ENCODE measurements at places on chromosomes 6 and 20. TPM values are rescaled to one million over a fixed set of nuclear protein-coding genes. Genes with fewer than 3 reads are reported as not detected.

Gene AGER
- total RNA-seq, result 6.8 TPM

GRCh38 chr20:55656231-55656775 lies 349.0 kb downstream of the CBLN4 start:
- H3K4me1 ChIP-seq, result no peaks in the 10 kb centered on the region
- H3K4me3 ChIP-seq, result no peak overlapping the region
- no peak overlapping the region for H3K27ac ChIP-seq
- DNase-seq, result no peak

Gene ARMH2
- not detected for total RNA-seq

GRCh38 chr6:106159531-106159940 lies 73.4 kb downstream of the PRDM1 start:
- peak overlapping the region; percentile 63 for H3K4me3 ChIP-seq
- peaks cover 88% of the 10 kb centered on the region for H3K4me1 ChIP-seq
- H3K27me3 ChIP-seq, result peaks cover under 1% of the 10 kb centered on the region
- peak; percentile 93 for DNase-seq
- H3K27ac ChIP-seq, result peak overlapping the region; percentile 91

GRCh38 chr20:1831606-1832005 lies 63.6 kb upstream of the SIRPA start:
- H3K4me3 ChIP-seq, result no peak overlapping the region
- no peak for DNase-seq

DNA sequence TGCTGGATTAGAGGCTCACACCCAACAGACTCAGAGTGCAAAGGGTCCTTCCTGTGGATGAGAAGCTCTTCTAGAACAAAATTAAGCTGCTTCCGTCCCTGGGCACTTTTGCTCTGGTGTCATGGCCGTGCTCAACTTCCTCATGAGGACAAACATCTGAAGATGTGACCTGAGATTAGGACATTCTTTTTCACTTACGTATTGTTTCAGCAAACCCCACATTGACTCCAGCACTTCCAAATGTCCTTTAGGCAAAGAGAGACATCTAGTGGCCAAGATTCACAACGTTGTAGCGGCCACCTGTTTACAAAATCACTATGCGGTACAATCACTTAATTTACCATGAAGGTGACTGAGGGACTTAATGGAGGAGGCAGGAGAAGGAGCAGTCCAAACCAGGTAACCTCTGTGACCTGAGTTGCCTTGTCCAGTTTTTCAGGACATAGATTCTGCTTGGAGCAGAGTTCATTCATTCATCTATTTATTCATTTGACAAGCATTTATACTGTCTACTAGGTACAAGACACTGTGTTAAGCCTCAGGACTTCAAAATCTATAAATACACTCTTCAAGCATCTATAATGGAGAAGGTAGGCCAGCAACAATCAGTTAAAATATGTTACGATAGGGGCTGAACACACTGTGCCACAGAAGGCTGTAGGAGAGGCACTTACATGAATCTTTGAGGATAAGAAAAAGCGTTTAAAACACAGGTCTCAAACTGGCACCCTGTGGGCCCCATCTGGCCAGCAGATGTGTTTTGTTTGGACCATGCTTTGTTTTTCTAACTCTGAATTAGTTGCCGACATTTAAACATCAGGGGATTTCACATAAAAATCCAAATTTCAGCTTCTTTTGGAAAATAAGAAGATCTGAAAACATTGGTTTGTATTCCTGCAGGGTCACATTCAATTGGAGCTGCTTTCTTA lies 5.6 kb upstream of the ADGRF1 start:
- peak overlapping the region; percentile 1 for H3K27ac ChIP-seq
- peak; percentile 78 for DNase-seq
- H3K4me1 ChIP-seq, result peaks cover 22% of the 10 kb centered on the region
- H3K4me3 ChIP-seq, result peak overlapping the region; percentile 16

- no peaks in the 10 kb centered on the region for H3K36me3 ChIP-seq
- no peaks in the 10 kb centered on the region for H3K4me1 ChIP-seq
- H3K27ac ChIP-seq, result no peak overlapping the region
- H3K4me3 ChIP-seq, result no peak overlapping the region
- DNase-seq, result no peak
- H3K27me3 ChIP-seq, result peaks cover 4% of the 10 kb centered on the region
Measured at GRCh38 chr20:15603506-15603905, 969.7 kb downstream of the KIF16B start.

DNA sequence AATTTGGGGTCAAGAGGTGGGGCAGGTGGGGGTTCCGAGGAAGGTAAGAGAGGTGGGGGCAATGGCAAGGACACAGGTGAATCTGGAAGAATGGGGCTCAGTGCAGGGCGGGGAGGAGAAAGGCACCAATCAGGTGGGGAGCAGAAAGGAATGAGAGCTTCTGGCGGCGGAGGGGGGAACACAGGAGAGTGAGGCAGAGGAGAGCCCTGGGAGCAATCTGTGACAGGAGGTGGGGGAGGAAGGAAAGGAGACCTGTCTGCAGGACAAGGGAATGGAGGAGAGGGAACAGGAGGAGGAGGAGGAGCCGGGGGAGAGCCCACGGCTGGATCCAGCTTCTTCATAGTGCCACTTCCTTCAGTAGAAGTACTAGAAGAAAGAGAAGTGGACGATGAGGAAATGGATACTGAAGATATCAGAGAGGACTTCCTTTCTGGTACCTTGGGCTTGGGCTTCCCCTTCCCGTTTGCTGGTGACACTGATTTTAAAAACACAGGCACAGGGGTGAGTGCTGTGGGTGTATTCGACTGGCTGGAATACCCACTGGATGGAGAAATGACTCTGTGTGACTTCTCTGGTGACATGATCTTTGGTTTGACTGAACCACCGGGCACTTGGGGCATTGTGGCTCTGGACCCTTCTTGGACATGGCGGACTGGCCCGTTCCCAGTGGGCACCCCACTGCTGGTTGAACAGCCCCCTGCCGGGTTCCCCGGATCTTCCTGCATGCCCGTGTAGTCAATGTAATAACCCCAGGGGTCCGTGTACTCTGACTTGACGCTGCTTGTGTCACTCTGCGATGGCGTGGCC lies 27.4 kb downstream of the HEBP2 start:
- H3K4me3 ChIP-seq, result no peak overlapping the region
- DNase-seq, result no peak
- H3K27me3 ChIP-seq, result no peaks in the 10 kb centered on the region
- no peaks in the 10 kb centered on the region for H3K36me3 ChIP-seq
- no peak overlapping the region for H3K27ac ChIP-seq
- H3K4me1 ChIP-seq, result peaks cover 4% of the 10 kb centered on the region

- no peak overlapping the region for H3K27ac ChIP-seq
- no peak overlapping the region for H3K4me3 ChIP-seq
- H3K27me3 ChIP-seq, result no peaks in the 10 kb centered on the region
- no peaks in the 10 kb centered on the region for H3K36me3 ChIP-seq
- DNase-seq, result no peak
- no peaks in the 10 kb centered on the region for H3K4me1 ChIP-seq
Measured at GRCh38 chr6:23202207-23202606, 632.8 kb downstream of the HDGFL1 start.

- H3K36me3 ChIP-seq, result peaks cover 5% of the 10 kb centered on the region
- peaks cover 11% of the 10 kb centered on the region for H3K4me1 ChIP-seq
- peak; percentile 17 for DNase-seq
- no peak overlapping the region for H3K27ac ChIP-seq
Measured at GRCh38 chr20:36407199-36407733, 101.1 kb downstream of the DLGAP4 start.

Gene NT5E
- 263 TPM for total RNA-seq

Gene SCRT2
- not detected for total RNA-seq

- H3K27me3 ChIP-seq, result no peaks in the 10 kb centered on the region
- H3K27ac ChIP-seq, result no peak overlapping the region
- peaks cover 9% of the 10 kb centered on the region for H3K4me1 ChIP-seq
- no peaks in the 10 kb centered on the region for H3K36me3 ChIP-seq
- no peak overlapping the region for H3K4me3 ChIP-seq
Measured at GRCh38 chr6:139429580-139430145, 55.2 kb upstream of the CITED2 start.

Gene GHRH
- not detected for total RNA-seq

DNA sequence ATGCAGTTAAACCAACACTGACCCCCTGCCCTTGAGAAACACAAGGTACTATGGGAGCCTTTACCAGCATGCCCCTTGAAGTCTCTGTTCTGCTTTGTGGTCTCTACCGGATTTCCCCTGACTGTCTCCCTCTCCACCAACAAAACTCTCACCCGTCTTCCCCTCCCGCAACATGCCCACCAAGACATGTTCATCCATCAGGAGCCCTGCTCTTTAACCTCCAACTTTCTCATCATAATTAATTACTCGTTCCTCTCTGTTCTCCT lies 1.1 kb downstream of the ZNF165 start:
- no peak for DNase-seq
- H3K36me3 ChIP-seq, result 0 out of 2 replicates have a peak, but pooled peaks cover 4% of the 10 kb centered on the region
- peaks cover 20% of the 10 kb centered on the region for H3K4me1 ChIP-seq
- peak overlapping the region; percentile 100 for H3K4me3 ChIP-seq
- peak overlapping the region; percentile 100 for H3K27ac ChIP-seq

Gene FRK
- total RNA-seq, result not detected

Gene RIPPLY2
- not detected for total RNA-seq

Gene LGSN
- not detected for total RNA-seq

Gene CAPN11
- total RNA-seq, result not detected

DNA sequence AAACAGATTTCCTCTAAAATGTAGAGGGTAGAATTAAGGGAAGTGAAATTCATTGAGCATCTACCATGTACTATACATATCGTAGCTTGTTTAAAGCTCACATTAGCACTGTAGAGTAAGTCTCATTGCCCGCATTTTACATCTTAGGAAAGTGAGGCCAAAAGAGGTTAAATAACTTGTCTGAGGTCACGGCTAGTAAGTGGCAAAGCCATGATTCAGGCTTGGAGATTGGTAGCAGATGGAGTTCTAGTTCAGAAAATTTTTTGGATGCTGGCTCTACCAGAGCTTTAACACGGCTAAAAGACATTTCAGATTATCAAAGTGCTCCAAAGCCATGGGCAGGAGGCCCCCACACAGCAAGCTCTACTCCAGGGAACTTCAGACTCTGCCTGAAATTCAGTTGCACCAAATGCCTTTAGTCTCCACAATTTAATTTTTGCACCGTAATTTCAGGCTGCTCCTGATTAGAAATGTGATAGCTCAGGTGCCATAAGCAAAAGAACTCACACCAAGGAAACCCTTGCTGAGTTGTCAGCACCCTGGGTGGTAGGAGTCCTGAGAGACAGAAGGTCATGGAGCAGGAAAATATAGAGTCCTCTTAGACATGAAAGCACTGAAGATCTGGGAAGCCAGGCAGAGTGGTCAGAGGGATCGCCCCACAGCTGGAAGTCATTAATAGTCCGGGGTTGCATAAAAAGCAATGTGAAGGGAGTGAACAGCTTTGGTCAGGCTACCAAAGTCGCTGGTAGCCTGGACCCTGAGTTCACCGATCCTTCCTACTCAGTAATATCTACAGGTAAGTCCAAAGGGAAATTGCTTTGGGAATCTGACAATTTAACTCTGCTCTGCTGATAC lies 55.2 kb upstream of the ASIP start:
- peaks cover 26% of the 10 kb centered on the region for H3K4me1 ChIP-seq
- H3K27ac ChIP-seq, result no peak overlapping the region
- H3K36me3 ChIP-seq, result no peaks in the 10 kb centered on the region
- H3K4me3 ChIP-seq, result no peak overlapping the region

Gene PPIL4
- total RNA-seq, result 35.1 TPM

Gene TSBP1
- total RNA-seq, result not detected

Gene INSM1
- not detected for total RNA-seq

- peaks cover 28% of the 10 kb centered on the region for H3K36me3 ChIP-seq
- H3K27ac ChIP-seq, result peak overlapping the region; percentile 100
- H3K4me3 ChIP-seq, result peak overlapping the region; percentile 88
- no peak for DNase-seq
Measured at GRCh38 chr6:48826152-48826515, 636.9 kb downstream of the MMUT start.

- H3K27ac ChIP-seq, result no peak overlapping the region
- DNase-seq, result peak; percentile 5
- H3K4me3 ChIP-seq, result no peak overlapping the region
Measured at GRCh38 chr6:96542702-96543101, 20.2 kb upstream of the FHL5 start.

Gene HLA-DPB1
- 4.8 TPM for total RNA-seq

DNA sequence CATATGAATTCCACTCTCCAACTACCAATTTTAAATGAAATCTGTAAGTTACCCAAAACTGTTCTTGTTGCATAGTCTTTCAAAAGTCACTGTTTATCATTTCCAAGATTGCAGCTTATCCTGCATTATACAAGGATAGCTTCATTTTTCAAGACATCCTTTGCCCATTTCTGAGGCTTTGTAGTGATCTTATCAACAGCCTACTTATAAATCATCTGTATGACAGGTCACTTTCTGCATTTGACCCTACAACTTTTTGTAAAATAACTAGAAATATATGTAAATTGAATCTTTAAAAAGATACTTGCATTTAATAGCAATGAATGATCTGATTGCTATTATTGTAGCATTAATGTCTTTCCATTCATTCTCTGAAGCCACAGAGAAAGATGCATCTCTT lies 521.1 kb downstream of the UTRN start:
- no peak overlapping the region for H3K4me3 ChIP-seq
- H3K27me3 ChIP-seq, result peaks cover 2% of the 10 kb centered on the region
- H3K4me1 ChIP-seq, result peaks cover 71% of the 10 kb centered on the region
- H3K27ac ChIP-seq, result no peak overlapping the region
- H3K36me3 ChIP-seq, result peaks cover 45% of the 10 kb centered on the region

GRCh38 chr20:17921774-17922173 lies 46.8 kb downstream of the SNX5 start:
- H3K4me1 ChIP-seq, result 0 out of 2 replicates have a peak, but pooled peaks cover 5% of the 10 kb centered on the region
- no peak for DNase-seq
- H3K4me3 ChIP-seq, result no peak overlapping the region
- no peak overlapping the region for H3K27ac ChIP-seq
- H3K27me3 ChIP-seq, result peaks cover 10% of the 10 kb centered on the region

Gene C20orf204
- 0.57 TPM for total RNA-seq

GRCh38 chr6:108157981-108158525 lies 7.8 kb upstream of the NR2E1 start:
- H3K4me3 ChIP-seq, result peak overlapping the region; percentile 55
- DNase-seq, result no peak
- H3K27ac ChIP-seq, result no peak overlapping the region

Gene STMND1
- total RNA-seq, result 0.11 TPM

- no peak for DNase-seq
- H3K36me3 ChIP-seq, result peaks cover 14% of the 10 kb centered on the region
- no peaks in the 10 kb centered on the region for H3K4me1 ChIP-seq
- H3K27ac ChIP-seq, result no peak overlapping the region
- no peak overlapping the region for H3K4me3 ChIP-seq
- H3K27me3 ChIP-seq, result no peaks in the 10 kb centered on the region
Measured at GRCh38 chr6:161143663-161144430, 130.0 kb downstream of the AGPAT4 start.

Gene LY6G6F
- not detected for total RNA-seq
